ENCODE measurements at places on chromosomes 5 and 9. TPM values are rescaled to one million over a fixed set of nuclear protein-coding genes. Genes with fewer than 3 reads are reported as not detected.

ZNF366 gene
- total RNA-seq = 1.4 TPM

AK1 gene
- 777 TPM for total RNA-seq

KIF27 gene
- total RNA-seq = 1.4 TPM

SELENOP gene
- 45.9 TPM for total RNA-seq

TAF11L5 gene
- not detected for total RNA-seq
